CD8-positive, alpha-beta memory T cell (primary cell): ENCODE measurements at places on chromosomes 1 and 21. TPM values are rescaled to one million over a fixed set of nuclear protein-coding genes. Genes with fewer than 3 reads are reported as not detected.
A peak's percentile ranks its signal among the peaks of the same experiment; 100 is the strongest.

DNA sequence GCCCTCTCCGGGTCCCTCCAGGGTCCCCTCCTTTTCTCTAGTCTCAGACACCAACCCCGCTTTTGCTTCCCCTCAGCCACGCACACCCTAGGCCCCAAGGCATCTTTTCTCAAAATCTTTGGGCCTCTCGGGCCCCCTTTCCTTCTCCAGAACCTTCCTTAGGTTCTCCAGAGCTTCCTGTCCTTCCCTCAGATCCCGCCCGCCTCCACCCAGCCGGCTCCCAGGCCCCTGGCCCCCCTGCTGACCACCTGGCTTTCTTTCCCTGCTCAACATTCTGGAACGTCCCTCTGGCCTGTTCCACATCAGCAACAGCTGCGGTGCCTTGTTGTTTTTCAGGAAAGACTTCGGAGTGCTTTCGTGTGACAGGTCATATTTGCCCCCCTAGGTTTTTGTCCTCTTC lies 1.2 kb downstream of the ZDHHC18 start:
- DNase-seq = no peak

- DNase-seq = no peak
These were observed 13.2 kb downstream of the ODF2L start for GRCh38 chr1:86382878-86383277.

DNA sequence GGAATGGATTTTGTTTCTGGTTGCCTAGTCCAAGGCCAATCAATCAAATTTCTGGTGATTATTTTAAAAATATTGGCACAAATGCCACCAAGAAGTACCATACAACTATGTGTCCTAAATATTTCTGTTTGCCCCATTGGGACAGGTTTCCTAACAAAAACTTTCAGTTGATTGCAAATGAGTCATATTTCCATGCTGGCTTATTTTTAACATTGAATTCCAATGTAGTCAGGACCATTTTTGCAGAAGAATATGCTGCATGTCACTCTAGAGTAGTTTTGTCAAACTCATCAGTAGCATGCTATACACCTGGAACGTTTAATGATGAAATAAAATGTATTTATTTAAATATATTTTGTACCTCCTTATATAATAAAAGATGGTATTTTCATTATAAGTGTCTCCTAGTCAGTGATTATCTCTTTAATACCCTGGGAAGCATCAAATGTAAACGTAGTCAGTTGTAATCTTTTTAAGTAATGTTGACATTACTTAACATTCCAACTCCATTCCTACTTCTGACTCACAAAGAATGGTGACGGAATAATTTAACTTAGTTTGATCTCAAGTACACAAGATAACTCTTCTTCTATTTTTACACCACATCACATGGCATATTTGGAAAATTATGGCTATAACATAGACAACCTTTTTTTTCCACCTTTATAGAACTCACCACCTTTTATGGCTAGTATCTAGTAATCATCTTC lies 39.0 kb upstream of the USH2A start:
- DNase-seq = no peak

Gene FTCD
- polyA plus RNA-seq = not detected

DNA sequence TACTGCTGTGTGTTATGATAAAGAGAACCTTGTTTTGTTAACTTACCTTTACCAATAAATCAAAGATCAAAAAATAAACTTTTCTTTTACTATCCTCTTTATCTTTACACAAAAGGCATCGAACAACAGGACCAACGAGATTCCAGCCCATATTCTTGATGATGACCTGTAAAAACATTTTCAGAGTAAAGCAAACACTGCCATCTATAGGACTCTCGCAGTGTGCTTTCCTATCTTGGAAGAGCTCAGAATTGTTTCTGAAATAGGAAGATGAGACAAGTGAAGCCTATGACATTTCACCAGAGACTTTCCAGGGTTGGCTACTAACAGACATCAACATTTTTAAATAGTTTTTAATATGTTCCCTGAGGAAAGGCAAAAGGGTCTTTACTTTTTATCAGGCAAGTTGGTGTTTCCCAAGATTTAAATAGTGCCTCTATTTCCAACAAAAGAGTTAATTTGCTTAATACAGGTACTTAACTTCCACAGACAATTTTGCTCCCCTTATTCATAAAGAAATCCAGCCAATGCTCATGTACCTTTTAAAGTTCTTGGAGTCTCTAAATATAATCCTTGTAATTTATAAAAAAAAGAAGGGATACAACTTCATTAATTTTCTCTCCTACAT lies 7.3 kb downstream of the GLMN start:
- no peak for DNase-seq

Gene OR2L2
- not detected for polyA plus RNA-seq

DNA sequence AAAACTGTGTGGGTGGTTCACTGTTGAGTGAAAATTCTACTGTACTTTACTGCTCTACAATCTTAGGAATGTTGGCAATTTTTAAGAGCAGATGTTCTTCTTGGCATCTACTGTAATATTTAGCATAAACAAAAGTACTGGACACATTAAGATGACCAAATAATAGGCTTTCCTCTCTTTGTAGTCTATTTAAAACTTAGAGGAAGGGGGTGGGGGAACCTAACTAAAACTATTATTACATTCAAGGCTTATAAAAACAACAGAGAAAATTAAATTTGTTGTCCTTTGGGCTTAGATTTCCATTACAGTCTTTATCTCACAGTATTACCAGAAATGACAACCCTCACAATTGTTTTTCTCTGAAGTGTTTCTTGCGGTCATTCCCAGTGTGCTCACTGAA lies 181.2 kb downstream of the PLPPR4 start:
- no peak for DNase-seq

Gene ERVH48-1
- polyA plus RNA-seq = not detected

Gene OLFM3
- polyA plus RNA-seq = not detected

Gene ATP1B1
- polyA plus RNA-seq = 1.7 TPM

Gene ADAMTSL4
- polyA plus RNA-seq = not detected

GRCh38 chr1:234845097-234845660 lies 235.2 kb upstream of the IRF2BP2 start:
- peak; percentile 74 for DNase-seq

DNA sequence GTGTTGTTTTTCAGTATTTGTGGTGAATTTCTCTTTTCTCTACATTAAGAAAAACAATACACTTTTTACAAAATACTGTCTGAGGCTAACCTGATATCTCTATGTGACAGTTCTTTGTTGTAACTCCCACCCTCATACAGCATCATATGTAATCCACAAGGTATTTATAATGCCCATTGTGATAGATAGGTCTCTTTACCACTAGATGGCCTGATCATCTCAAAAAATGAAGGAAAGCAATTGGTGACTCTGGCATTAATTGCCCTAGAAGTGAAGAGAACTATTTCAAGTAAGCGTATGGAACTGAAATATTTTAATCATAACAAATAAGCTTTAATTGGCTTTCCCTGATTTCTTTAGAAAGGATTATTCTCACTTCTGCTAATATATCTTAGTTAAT lies 36.2 kb upstream of the HFM1 start:
- no peak for DNase-seq

GRCh38 chr1:56898005-56898373 lies 43.4 kb downstream of the C8A start:
- DNase-seq = no peak

Gene TNFSF18
- polyA plus RNA-seq = not detected

DNA sequence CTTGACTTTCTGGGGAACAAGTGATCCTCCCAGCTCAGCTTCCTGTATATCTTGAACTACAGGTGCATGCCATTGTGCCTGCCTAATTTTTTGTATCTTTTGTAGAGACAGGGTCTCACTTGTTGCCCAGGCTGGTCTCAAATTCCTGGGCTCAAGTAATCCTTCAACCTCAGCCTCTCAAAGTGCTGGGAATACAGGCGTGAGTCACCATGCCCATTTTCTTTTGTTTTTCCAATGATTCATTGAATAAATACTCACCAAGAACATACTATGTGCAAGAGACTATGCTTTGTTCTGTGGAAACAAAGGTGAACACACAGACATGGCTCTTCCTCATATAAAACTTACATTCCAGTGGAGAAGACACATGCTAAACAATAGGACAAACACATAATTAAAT lies 407.8 kb upstream of the DAB1 start:
- DNase-seq = no peak

DNA sequence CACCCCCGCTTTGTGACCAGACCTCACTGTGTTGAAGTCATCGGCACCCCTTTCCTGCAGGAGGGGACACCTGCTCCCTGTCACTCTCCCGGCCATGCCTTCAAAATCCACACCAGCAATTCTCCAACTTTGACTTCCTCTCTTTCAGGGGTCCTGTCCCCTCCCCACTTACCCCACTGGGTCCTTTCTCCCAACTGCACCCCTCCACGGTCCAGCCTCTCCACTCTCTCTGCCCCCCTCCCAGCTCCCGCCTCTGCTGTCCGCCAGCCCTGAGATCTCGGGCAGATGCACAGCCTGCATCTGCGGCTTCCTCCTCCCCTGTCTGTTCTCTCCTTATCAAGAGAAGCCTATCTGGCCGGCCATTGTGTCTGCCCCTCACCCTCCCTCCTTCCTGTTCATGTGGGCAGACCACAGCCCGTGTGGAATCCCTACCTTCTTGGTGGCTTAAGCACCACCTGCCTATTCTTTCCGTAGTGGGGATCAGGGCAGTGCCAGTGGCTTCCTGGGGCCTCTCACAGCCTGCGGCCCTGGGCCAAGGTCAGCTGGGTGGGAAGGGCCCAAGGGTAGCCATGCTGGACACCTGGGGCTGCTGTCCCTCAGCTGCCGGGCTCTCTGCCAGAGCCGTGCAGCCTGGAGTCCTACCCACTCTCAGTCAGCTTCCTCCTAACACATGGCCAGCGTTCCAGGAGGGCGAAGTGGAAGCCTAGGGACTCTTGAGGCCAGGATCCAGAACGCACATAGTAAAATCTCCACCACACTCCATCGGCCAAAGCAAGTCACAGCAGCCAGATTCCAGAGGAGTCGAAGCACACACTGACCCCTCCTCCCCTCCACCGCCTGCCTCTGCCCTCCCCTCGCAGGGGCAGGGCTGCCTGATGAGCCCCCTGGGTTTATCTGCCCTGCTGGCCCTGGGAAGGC lies 5.1 kb upstream of the HES4 start:
- DNase-seq = no peak

Gene SLX9
- 14.3 TPM for polyA plus RNA-seq

Gene PEAR1
- not detected for polyA plus RNA-seq

Gene LRRC38
- not detected for polyA plus RNA-seq

DNA sequence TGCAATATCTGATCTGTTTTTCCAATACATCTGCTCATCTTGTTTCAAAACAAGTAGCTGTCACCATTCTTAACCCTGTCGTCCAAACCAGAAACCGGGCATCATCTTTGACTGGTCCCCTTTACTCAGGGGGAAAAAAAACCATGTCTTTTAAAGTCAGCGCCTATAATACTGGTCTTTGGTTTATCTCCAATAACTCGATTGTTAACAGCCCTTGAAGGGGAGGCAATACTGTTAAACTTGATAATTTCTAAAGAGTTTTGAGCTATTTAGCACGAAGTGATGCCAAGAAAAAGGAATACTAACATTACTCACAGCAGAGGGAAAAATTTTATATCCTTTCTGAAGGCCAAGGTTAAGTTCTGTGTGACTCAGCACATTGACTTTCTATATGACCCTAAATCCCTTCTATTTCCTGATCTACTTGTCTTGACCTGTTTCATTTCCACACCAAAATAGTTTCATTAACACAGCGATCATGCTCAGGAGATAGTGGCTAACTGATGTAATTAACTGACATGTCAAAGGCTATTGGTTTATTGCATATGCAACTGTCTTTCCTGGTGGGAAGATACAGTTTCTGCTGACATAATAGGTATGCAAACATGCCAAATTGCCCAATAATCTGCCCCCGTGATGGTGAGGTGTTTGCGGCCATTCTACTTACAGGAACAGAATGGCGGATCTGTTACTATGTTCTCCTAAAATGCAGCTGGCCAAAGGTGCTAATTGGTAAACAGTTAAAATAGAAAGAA lies 59.1 kb downstream of the NFIA start:
- no peak for DNase-seq

GRCh38 chr21:46031484-46031883 lies 49.9 kb downstream of the COL6A1 start:
- no peak for DNase-seq

GRCh38 chr1:240866724-240867123 lies 254.8 kb upstream of the GREM2 start:
- no peak for DNase-seq

DNA sequence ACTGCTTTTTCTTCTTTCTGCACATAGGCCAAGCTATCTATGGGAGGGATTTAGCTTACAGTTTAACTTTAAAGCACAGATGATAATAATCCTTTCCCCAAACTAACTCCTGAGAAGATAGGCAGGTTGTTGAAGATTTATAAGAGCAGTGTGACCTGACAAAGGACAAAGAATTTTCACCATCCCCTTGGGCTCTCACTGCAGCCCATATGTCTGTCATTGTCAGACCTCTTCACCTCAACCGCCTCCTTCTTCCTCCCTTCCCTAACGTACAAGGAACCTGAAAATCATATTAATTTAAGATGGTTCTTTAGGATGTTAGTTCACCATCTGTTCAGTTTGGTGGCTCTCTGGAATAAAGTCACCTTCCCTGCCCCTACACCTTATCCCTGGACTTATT lies 5.0 kb downstream of the RNU1-2 start:
- DNase-seq = no peak

Gene FABP3
- not detected for polyA plus RNA-seq

Gene EFCAB7
- 4.5 TPM for polyA plus RNA-seq

GRCh38 chr1:154778275-154778674 lies 91.8 kb downstream of the KCNN3 start:
- no peak for DNase-seq

- DNase-seq = no peak
These were observed 417.9 kb downstream of the MATN1 start for GRCh38 chr1:30305519-30305918.

Gene SLC19A1
- 7.0 TPM for polyA plus RNA-seq

DNA sequence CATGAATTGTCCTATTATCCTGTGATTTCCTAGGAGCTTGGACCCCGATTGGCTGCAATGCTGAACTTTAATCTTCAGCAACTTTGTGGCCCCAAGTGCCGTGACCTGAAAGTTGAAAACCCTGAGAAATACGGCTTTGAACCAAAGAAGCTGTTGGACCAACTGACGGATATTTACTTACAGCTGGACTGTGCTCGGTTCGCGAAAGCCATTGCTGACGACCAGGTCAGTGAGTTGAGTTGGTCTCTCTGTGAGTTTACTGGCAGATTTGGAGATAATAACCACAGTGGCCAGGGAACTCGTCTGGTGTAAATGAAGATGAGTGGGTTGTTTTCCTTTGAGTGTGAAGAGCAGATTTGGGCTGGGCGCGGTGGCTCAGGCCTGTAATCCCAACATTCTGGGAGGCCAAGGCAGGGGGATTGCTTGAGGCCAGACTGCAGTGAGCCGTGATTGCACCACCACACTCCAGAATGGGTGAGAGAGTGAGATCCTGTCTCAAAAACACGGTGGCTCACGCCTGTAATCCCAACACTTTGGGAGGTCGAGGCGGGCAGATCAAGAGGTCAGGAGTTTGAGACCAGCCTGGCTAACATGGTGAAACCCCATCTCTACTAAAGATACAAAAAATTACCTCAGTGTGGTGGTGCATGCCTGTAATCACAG lies 39.1 kb upstream of the KIF1B start:
- no peak for DNase-seq

DNA sequence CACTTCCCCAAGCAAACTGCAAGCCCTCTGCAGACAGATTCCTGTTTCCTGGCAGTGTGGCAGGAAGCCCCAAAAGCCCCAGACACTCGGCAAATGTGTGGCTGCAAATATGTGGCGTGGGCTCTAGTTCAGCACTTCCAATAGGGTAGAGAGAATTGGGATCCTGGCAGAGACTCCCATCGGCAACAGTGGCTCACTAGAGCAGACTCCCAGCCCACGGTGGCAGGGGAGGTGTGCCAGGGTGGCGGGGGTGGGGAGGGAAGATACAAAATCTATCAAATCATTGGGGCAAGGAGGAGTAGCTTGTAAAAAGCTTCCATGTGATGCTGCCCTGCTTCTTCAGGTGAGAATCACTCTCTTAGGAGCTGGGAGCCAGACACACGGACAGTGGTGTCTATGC lies 25.9 kb downstream of the COL16A1 start:
- DNase-seq = no peak
